Stimulated activated CD4-positive, alpha-beta T cell treated with anti-CD3 and anti-CD28 coated beads, Interleukin-15, amount 100 ng/mL, for 24 hours (primary cell): ENCODE measurements at places on chromosomes 2 and 18.

- DNase-seq, result no peak
Observed at GRCh38 chr2:215718436-215718835, 282.6 kb upstream of the FN1 start.

GRCh38 chr18:10546557-10547300 is 20.9 kb downstream of the NAPG start:
- no peak for DNase-seq

GRCh38 chr2:157015015-157015575 is 242.4 kb upstream of the GALNT5 start:
- no peak for DNase-seq

- DNase-seq, result no peak
Observed at GRCh38 chr18:10727477-10727876, 201.7 kb downstream of the NAPG start.

GRCh38 chr2:46303822-46304221 is 6.6 kb downstream of the EPAS1 start:
- no peak for DNase-seq

- DNase-seq, result no peak
Observed at GRCh38 chr2:211085056-211085680, 528.8 kb downstream of the CPS1 start.

GRCh38 chr2:219289537-219290361 is 10.6 kb downstream of the DNAJB2 start:
- no peak for DNase-seq

DNA sequence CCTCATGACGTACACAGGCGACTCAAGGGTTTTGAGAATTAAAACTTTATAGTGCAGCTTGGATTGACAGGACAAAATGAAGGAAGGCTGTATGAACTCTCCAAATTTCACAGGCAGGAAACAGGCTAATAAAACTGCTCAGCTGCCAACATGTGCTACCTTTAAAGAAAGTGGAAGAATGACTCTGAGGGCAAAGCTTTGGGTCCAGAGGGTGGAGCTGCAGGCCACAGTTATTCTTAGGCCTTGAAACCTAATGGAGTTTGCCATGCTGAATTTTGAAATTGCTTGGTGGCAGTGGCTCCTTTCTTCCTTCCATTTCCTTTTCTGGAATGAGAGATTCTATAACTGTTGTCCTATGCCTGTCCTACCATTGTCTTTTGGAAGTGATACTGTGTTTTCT is 34.8 kb downstream of the HAT1 start:
- DNase-seq, result no peak

GRCh38 chr18:34222307-34223163 is 2.2 kb downstream of the NOL4 start:
- peak; percentile 2 for DNase-seq

- no peak for DNase-seq
Observed at GRCh38 chr18:35106845-35107148, 65.6 kb downstream of the MAPRE2 start.

DNA sequence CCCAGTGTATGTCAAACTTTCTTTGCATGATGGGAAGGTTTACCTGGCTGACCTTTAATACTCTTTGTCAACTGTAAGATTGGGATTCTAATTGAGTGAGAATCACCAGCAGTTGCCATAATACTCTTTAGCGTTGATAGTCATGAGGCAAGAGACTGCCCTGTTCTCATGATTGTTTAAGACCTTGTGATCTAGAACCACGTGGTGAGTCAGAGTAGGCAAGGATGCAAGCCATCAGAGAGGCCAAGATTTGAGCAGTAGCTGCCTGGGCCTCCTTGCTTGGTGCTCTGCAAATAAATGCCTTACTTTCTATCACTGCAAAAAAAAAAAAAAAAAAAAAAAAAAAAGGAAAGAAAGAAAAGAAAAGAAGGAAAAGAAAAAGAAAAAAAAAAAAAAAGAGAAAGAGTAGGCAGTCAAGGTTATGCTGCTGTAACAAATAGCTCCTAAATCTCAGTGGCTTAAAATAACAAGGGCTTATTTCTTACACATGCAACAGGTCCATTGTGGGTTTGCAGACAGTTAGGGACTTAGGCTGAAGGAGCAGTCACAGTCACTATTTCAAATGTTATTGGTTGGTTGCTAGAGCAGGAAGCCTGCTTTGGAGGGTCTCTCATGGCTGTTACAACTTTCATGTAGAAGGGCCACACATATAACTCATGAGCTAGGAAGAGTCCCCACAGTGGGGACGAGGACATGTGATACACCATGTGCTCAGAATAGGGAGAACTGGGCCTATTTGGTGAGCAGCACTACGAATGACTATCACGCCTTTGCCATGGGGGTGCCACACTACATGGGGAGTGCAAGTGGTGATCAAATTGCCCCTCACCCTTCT is 21.7 kb downstream of the IL1R2 start:
- peak; percentile 42 for DNase-seq

DNA sequence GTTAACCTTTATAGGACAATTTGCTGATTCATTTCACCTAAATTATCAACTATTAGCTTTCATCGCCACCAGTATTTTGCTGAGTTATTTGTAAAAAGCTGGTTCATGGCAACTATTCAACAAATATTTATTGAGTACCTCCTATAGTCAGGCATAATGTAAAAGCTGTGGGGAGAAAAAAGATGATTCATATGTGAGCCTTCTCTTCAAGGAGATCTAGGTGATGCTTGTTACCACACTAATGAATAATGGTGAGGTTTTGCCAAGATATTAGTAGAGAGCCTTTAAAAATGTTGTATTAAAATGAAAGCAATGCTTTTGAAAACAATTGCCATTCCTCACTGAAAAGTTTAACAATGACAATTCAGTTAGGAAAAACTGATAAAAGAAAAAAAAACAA is 187.8 kb downstream of the ANKRD44 start:
- DNase-seq, result no peak

DNA sequence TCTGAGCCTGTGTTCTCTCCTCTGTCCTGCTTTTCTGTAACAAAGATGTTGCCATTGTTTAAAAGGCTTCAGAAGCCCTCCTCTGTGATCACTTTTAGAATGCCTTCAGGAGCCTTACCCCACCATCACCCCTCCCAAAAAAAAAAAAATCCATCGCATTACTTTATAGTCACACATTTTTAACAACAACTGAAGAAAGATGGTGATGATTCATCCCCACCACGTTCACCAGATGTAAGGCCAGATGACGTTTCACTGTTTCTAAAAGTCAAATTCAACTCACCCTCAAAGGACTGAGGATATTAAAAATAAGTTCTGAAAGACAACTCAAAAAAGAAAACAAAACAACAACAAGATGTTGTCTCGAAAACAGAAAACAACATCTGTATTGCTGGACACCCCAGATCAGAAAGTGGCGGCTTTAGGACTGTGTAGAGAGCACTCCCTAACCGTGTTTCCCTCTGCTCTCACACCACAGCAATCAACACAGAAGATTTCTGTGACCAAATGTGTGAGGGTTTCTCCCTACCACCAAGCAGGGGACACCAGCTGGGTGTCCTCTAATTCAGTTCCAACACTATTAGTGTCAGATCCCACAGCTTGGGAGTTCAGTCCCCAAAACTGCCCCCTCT is 61.9 kb upstream of the CREB1 start:
- DNase-seq, result no peak

GRCh38 chr2:86023366-86023712 is 82.3 kb downstream of the POLR1A start:
- DNase-seq, result no peak

DNA sequence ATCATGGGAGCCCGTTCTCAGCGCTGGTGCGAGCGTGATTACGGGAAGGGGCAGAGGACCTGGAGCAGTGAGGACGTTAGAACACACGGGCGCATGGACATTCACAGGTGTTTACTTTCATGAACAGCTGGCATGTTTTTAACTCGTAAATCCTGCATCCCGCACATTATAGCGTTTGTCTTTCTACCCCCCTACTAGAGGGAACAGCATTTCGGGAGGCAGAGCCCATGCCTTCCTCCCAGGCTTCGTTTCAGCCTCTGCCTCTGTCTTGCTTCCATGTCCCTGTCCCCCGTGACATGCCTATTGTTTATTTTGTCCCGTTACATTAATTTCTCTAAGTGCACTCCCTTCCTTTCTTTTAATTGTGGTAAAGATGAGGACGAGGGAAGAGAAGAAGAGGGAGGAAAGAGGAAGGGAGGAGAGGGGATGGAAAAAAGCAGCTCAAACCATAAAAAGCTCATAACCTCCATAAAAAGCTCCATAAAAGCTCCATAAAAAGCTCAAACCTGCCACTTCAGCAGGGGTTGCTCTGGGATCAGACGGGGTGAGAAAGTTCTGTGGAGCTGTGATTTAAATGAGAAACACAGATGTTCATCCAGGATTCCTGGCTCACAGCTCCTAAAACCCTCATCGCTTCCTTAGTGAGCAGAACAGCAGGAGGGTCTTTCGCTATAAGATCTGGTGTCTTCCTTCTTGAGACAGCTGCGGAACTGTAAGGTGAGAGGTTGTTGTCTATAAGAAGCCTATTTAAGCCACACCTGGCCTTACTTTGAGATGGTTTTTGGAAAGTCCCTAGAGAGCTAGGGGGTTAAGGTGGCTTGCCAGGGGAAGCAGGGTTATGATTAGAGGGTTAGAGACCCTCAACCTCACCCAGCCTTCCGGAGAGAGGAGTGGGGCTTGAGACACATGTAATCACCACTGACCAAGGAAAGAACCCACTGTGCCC is 66.6 kb upstream of the SNTG2 start:
- no peak for DNase-seq

GRCh38 chr2:241925277-241925676 is 55.7 kb downstream of the RTP5 start:
- DNase-seq, result no peak

GRCh38 chr2:196849895-196850294 is 40.7 kb upstream of the C2orf66 start:
- DNase-seq, result no peak

- DNase-seq, result no peak
Observed at GRCh38 chr2:234300932-234301823, 195.7 kb downstream of the ARL4C start.

GRCh38 chr2:3626118-3626811 is 31.4 kb downstream of the COLEC11 start:
- DNase-seq, result no peak

DNA sequence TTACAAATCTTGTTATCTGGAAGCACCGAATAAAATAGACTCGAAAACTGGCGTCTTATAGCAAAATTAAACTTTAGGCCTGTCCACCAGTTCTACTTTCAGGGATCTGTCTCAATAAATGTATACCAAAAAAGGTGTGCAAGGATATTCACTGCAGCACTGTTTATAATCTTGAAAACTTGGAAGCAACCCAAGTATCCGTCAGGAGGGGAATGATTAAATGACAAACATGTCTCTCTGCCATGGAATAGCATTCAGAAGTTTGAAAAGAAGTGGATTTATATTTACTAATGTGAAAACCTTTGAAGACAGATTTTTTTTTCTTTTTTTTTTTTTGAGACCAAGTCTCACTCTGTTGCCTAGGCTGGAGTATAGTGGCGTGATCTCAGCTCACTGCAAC is 32.3 kb upstream of the SATB2 start:
- no peak for DNase-seq

DNA sequence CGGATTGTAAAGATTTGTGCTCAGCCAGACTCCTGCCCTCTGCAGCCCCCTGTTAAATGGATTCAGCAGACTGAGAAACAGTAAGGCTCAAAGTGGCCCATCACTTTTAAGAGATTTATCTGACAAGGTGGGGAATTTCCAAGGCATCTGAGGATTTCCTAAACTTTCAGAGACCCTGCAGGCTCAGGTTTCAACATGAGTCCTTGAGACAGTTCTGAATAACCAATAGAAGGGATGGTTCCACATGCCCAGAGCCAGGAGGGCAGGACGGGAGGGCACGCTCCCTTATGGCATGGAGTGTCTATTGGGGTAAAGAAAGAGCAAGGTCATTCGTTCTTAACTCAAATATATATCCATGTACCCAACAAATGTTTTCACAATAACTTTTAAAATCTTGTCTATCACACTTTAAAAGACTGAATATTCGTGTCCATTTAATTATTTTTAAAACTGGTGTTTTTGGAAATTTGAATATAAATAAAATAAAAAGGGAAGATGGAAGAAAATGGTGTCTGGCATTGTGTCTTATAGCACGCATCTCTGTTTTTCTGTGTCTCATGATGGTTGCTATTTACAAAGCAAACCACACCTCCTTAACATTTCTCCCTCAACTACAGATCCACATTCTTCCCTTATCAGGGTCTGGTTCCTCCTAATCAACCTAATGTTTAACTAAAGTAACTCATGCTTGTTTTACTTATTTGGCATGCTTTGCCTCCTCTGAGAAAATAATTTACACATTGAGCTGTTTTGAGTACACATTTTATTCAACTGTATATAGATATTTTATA is 56.0 kb upstream of the DSG1 start:
- DNase-seq, result no peak

GRCh38 chr2:9665898-9666297 is 35.1 kb upstream of the YWHAQ start:
- no peak for DNase-seq

GRCh38 chr18:54378057-54378456 is 20.4 kb downstream of the C18orf54 start:
- no peak for DNase-seq

GRCh38 chr2:48135797-48136196 is 229.5 kb upstream of the FBXO11 start:
- no peak for DNase-seq

DNA sequence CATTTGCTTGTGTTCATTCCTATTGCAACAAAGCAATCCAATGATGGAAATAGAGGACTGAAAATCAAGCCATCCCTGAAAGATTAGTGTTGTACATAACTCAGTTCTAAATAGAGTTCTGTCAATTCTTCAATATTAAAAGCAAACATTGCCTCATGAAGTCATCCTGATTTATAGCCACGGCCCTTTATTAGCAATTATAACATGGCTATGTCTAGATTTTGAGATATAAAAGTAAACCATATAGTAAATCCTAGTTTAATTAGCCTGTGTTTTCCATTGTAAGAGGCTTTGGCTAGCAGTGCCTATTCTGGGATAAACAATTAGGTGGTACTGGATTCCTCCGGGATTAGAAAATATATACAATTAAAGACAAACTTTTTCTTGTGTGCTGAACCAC is 33.2 kb upstream of the VIT start:
- DNase-seq, result no peak

- DNase-seq, result no peak
Observed at GRCh38 chr2:210475706-210476105, 853 bp downstream of the LANCL1 start.

DNA sequence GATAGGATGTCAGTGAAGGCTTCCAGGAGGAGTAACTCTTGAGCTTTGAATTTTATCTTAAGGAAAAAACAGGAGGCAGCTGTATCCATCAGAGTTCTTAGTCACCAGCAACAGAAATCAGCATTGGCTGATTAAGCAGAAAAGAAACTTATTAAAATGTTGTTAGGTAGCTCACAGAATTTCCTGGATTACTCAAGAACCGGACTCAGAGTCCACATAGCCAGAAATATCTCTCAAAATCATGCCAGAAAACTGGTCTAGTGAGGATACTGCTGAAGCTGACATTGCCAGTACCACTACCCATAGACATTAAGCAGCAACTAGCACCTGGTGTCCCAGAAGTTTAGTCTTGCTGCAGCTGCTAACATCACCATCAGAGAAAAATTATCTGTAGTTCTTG is 10.1 kb upstream of the AFTPH start:
- DNase-seq, result no peak

DNA sequence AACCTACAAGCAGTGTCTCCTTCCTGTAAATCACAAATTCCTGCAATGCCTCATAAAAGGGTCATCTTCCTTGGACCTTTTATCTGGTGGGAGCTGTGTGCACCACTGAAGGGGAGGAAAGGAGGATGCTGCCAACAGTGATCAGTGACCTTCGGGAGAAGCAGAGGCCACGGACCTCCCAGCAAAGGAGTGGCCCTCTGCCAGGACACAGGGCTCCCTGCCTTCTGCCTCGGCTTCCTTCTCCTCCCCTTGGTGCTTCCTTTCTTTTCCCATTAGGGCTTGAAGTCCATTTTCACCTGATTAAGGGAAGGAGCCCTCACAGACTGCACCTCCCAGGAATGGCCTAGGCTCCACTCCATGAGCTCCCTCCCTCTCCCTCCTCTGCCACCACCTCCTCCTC is 85.3 kb upstream of the ITGA6 start:
- DNase-seq, result no peak
